Natural killer cell treated with Interleukin-12 subunit alpha and Interleukin-12 subunit beta and Interleukin-15 and Interleukin-18, amount 100 ng/mL, for 72 hours (primary cell): ENCODE measurements at places on chromosomes 16 and 17. TPM values are rescaled to one million over a fixed set of nuclear protein-coding genes. Genes with fewer than 3 reads are reported as not detected.
A peak's percentile ranks its signal among the peaks of the same experiment; 100 is the strongest.

GRCh38 chr17:386141-386876 lies 33.7 kb upstream of the RPH3AL start:
- DNase-seq = peak; percentile 78

DNA sequence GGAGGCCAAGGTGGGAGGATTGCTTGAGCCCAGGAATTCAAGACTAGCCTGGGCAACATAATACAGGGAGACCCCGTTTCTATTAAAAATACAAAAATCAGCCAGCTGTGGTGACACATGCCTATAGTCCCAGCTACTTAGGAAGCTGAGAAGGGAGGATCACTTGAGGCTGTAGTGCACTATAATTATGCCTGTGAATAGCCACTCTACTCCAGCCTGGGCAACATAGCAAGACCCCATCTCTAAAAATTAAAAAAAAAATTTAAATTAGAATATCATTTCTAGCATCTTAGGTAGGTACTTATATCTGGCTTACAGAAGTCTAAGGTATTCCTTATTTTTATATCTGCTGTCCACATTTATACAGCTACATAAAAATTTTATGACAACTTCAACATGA lies 7.5 kb upstream of the SMG8 start:
- DNase-seq = no peak

DNA sequence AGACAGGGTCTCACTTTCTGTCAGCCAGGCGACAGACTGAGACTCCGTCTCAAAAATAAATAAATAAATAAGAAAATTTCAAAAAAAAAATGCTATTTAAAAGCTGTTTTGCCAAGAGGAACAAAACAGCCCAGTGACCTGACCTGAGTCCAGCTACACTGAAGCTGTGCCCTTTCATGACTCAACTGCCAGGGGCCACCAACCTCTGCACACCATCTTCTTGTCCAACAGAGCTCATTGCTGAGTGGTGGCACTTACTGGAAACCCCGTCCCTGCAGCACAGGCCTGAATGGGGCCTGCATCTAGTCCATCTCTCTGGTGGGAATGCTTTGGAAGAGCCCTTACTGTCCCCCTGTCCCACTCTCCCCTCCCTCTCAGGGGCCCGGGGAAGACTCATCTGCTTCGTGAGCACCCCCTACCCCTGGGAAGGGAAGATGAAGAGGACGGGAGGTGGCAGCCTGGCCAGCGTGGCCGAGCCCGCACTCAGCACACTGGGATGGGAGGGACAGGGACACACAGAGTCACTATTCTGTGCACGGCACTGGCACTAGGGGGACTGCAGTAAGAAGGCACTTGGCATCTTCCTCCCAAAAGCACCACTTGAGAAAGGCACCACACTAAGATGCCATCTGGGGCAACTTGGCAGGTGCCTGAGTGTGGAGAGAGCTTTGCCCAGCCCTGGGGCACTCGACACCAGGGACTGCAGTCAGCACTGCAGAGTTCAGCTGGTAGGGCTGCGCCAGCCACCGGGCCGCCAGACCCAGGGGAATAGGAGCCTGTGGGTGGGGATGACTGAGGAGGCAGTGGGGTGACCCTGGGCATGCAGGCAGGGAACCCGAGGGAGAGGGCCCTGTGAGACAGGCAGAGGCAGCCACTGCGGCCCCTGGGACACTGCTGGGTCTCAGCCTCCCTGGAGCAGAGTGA lies 13.5 kb downstream of the FBXO31 start:
- DNase-seq = peak; percentile 47

Gene WDR90
- 49.7 TPM for total RNA-seq
